ENCODE measurements at places on chromosomes 3 and 15. TPM values are rescaled to one million over a fixed set of nuclear protein-coding genes. Genes with fewer than 3 reads are reported as not detected.

DNA sequence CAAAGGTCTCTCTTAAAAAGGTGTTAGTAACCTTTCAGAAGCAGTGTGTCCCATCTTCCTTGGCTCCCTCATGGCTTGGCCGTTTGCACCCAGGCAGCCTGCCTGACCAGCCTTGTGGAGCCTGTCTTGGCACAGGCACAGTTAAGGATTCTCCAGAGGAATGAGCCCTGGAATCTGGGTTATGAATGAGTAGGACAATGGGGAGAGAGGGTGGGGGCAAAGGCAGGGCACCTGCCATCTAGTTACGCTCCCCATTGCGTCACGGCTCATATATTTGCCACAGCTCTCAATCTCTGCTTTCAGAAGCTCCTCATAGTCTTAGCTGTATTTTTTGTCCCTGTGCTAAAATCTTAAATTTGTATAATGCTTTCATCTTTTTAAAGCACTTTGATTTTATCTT is 50.6 kb downstream of the WDR76 start:
- DNase-seq = no peak

- no peak for DNase-seq
Observed at GRCh38 chr15:69732133-69732532, 279.5 kb downstream of the RPLP1 start.

- no peak for DNase-seq
Observed at GRCh38 chr15:70795311-70795665, 31.9 kb upstream of the UACA start.

GRCh38 chr3:194785315-194785714 is 99.6 kb downstream of the FAM43A start:
- no peak for DNase-seq

GRCh38 chr3:45655906-45656305 is 33.3 kb upstream of the SACM1L start:
- DNase-seq = no peak

DNA sequence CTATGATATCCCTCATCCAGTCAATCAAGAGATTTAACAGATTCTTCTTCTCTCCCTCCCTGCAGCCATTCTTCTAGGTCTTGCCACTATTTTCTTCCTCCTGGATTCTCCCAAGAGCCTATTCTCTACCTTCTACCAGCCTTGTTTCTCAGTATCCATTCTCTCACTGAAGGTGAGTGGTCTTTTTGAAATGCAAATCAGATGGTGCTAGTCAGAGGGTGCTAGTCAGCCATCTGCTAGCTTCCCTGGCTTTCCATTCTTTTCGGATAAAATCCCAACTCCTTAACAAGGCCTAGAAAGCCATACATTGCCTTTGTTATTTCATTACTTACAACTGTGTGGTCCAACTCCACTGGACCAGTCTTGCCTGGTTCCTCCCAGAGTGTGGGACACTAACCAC is 734.3 kb upstream of the CFAP20DC start:
- no peak for DNase-seq

The GP5 gene
- 3.8 TPM for total RNA-seq

DNA sequence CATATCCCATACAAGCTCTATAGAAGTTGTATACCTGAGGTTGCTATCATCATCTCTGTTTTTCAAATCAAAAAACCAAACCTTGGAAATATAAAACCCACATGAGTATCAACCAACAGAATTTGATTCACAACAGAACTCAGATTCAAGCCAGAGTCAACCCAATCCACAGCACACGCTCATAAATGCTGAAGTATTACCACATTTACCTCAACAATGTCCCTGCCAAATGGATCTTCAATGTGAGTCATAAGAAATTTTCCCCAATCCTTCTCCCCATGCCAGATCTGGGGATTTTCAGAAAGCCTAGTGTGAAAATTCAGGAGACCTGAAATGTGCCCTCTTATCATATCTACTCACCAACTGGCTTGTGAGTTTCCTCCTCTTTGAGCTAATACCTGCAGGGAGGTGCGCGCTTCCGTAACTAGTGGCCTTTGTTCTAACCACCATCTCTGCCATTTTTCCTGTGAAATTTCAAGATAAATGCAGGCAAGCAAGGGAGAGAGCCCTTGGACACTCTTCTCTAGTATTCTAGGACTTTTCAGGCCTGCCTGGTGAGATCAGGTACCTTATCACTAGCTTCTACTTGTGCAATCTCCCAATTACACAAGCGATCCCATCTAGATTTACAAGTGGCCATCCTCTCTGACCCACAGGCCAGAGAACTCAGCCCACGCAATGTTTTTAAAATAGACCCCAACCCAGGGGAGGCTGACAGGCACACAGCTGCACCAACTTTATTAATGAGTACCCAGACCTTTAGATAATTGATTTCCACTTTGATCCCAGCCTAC is 1076.9 kb upstream of the CFAP20DC start:
- no peak for DNase-seq

DNA sequence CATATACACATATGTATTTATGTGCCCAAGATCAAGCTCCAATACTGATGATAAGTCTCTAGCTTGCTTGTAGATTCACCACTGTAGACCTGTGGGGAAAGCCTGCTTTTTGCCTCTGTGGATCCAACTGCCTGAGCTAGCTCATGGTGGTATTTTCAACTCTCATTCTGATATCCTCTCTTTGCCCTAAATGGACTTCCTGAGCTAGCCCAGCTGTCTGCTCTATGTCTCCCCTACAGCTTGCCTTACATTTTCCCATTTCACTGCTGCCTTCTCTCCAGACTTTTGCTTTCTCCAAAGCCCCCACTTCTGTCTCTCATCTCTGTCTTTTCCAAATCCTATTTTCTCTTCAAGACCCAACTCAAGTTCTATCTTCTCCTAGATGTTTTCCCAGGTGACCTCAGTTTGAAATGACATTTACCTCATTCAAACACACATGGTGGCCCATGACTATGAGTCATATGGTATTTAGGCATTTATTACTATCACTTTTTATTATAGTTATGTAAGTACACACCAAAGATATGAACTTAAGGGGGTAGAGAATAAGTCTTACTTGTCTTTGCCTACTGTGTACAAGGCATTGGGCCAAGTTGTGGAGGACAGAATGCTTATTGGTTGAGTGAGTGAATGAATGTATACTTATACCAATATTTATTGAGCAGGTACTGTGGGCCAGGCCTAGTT is 191.7 kb downstream of the NR1D2 start:
- no peak for DNase-seq

GRCh38 chr15:80247320-80247719 is 4.7 kb downstream of the CTXND1 start:
- DNase-seq = no peak

- DNase-seq = no peak
Observed at GRCh38 chr15:68442041-68442440, 10.1 kb upstream of the ITGA11 start.

DNA sequence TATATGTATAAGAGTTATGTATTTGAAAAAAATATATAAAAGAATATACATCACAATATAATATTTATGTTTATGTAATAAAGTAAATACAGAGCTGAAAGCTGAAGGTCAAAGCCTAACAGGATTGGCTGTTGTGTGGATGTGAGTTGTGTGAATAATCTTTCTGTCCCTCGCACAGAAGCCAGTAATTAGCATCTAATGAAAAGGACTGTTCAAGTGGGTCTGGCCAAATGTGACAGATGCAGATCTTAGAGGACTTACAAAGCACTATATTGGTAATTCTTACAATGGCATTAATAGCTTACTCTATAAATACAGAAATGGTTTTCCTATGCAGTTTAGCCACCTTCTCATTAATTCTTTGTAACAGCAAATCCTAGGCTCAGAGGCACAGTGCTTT is 2.4 kb downstream of the MKRN3 start:
- no peak for DNase-seq

DNA sequence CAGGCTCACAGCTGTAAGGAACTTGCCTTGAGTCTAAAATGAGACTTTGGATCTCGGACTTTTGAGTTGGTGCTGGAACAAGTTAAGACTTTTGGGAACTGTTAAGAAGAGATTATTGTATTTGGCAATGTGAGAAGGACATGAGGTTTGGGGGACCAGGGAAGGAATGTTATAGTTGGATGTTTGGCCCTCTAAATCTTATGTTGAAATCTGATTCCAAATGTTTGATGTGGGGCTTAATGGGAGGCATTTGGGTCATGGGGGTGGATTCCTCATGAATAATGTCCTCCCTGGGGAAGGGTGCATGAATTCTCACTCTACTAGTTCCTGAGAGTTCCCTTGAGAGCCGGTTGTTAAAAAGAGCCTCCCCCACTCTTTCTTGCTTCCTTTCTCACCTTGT is 18.5 kb upstream of the CHCHD6 start:
- DNase-seq = no peak

The PIAS1 gene
- 86.2 TPM for total RNA-seq

- DNase-seq = no peak
Observed at GRCh38 chr3:86673991-86674390, 317.0 kb downstream of the VGLL3 start.

The AMIGO3 gene
- total RNA-seq = not detected

DNA sequence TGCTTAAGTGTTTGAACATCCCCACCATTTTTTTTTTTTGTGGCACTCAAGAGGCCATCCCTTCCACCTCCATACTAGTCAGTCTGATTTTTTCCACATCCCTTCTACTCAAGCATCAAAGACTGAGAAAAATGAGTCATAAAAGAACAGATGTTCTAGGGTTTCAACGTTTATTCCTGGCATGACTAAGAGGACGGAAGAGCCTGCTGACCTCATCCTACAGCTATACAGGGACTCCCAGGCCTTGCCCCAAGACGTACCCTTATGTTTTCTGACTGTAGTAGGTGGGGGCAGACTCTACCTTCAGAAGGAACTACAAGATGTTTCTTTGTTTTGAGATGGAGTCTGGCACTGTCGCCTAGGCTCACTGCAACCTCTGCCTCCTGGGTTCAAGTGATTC is 3.3 kb upstream of the ITPKA start:
- DNase-seq = no peak

DNA sequence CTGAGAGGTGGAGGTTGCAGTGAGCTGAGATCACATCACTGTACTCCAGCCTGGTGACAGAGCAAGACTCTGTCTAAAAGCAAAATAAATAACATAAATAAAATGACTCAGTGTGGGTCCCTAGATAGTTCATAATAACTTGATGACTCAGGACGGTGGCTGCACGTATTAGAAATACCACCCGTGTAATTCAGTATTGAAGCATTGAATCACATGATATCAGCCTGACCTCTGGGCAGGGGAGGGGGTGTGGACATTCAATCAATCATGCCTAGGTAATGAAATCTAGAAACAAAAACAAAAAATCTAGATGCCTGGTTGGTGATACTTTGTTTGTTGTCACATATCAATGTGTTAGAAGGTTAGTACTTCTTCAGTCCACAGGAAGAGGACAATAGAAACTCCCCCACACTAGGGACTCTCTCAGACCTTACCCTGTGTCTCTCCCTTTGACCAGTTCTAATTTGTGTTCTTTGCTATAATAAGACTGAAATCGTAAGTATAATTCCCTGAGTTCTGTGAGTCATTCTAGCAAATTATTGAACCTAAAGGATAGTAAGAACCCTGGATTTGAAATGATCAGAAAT is 177.3 kb downstream of the GAP43 start:
- DNase-seq = no peak

DNA sequence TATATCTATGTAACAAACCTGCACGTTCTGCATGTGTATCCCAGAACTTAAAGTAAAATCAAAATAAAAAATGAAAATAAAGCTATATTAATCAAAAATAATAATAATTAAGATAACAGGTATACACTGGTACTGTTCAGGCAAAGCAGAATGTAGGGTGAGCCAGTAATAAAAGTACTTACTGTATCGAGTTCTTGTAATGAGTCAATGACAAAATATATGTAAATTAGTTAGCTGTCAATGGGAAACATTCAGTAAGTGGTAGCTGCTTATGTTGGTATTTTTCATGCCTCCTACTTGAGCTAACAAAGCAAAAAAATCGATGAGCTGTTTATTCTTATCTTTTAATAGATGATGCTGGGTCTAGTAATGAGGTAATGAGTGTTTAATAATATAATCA is 93.2 kb downstream of the GBE1 start:
- DNase-seq = no peak

The AAGAB gene
- total RNA-seq = 30.3 TPM

GRCh38 chr3:54427941-54428871 is 305.9 kb downstream of the CACNA2D3 start:
- DNase-seq = no peak

DNA sequence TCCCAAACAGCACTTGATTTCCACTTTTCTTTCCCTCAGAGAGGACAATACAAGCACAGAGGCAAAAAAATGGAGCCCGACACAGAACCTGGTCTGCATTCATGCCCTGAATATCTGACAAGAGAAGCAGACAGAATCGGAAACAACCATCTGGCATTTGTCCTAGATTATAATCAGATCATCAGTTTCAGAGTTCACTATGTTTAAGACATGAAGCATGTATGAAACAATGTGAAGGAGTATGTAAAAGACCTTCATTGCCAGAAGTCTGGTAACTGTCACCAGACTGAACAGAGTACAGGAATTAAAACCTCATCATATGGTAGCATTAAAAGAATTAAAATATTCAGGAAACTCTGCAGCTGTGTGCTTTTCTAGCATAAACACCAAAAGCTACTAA is 65.0 kb downstream of the SETD2 start:
- no peak for DNase-seq

- peak; percentile 73 for DNase-seq
Observed at GRCh38 chr15:41870689-41871081, 23.2 kb downstream of the SPTBN5 start.

The GOLGA8S gene
- 0.30 TPM for total RNA-seq

- no peak for DNase-seq
Observed at GRCh38 chr15:52093167-52093538, 19.4 kb downstream of the BCL2L10 start.

GRCh38 chr3:9420850-9421549 is 23.6 kb downstream of the SETD5 start:
- DNase-seq = no peak

GRCh38 chr15:88487178-88487795 is 19.8 kb downstream of the MRPS11 start:
- DNase-seq = no peak

The ALG1L2 gene
- total RNA-seq = 2.2 TPM

GRCh38 chr15:74613953-74614743 is 1.5 kb upstream of the CLK3 start:
- DNase-seq = no peak

The NCEH1 gene
- 3.9 TPM for total RNA-seq

The SHC4 gene
- 0.28 TPM for total RNA-seq

The WDR49 gene
- not detected for total RNA-seq

- DNase-seq = no peak
Observed at GRCh38 chr3:355622-356021, 159.1 kb downstream of the CHL1 start.

The XCR1 gene
- not detected for total RNA-seq

- no peak for DNase-seq
Observed at GRCh38 chr15:72161361-72162132, 36.0 kb downstream of the GRAMD2A start.

The ATP8B4 gene
- total RNA-seq = 0.44 TPM

- no peak for DNase-seq
Observed at GRCh38 chr3:143358155-143358792, 238.7 kb downstream of the CHST2 start.

- peak; percentile 25 for DNase-seq
Observed at GRCh38 chr3:150736903-150737832, 25.8 kb downstream of the SIAH2 start.

Measured in CD4-positive, alpha-beta memory T cell (primary cell).